ENCODE measurements at places on chromosomes 3 and 15. TPM values are rescaled to one million over a fixed set of nuclear protein-coding genes. Genes with fewer than 3 reads are reported as not detected.

GOLGA6L4 gene
- 5.6 TPM for total RNA-seq

FBXL2 gene
- total RNA-seq = 18.3 TPM

WDR93 gene
- total RNA-seq = 2.5 TPM

DOCK3 gene
- 0.54 TPM for total RNA-seq

DNA sequence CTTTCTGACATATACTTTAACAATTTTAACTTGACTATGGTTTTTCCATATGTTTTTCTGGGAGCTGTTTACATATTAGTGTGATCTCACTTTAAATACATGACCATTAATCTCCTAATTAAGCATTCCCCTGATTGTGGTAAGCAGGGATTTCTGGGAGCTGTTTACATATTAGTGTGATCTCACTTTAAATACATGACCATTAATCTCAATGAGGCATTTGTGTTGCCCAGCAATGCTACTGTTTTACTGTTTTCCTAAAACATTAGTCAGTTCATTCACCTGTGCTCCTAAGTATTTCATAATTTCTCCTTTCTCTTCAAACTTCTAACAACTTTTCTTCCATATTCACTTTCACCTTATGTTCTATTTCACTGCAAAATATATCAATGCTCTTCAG is 3.6 kb upstream of the GRAMD1C start:
- no peaks in the 10 kb centered on the region for H3K36me3 ChIP-seq
- no peak for DNase-seq
- no peaks in the 10 kb centered on the region for H3K4me1 ChIP-seq
- H3K27me3 ChIP-seq = no peaks in the 10 kb centered on the region
- H3K4me3 ChIP-seq = no peak overlapping the region
- no peak overlapping the region for H3K27ac ChIP-seq

GRCh38 chr15:25687276-25687675 is 175.9 kb downstream of the ATP10A start:
- H3K4me3 ChIP-seq = no peak overlapping the region
- H3K36me3 ChIP-seq = no peaks in the 10 kb centered on the region
- H3K27me3 ChIP-seq = no peaks in the 10 kb centered on the region

GRCh38 chr15:98705070-98705469 is 56.7 kb downstream of the IGF1R start:
- H3K4me3 ChIP-seq = no peak overlapping the region
- no peaks in the 10 kb centered on the region for H3K27me3 ChIP-seq
- peaks cover 10% of the 10 kb centered on the region for H3K36me3 ChIP-seq
- no peak overlapping the region for H3K27ac ChIP-seq
- no peak for DNase-seq

All from kidney (tissue), 22 donors.